ENCODE measurements at places on chromosomes 5 and 9.

DNA sequence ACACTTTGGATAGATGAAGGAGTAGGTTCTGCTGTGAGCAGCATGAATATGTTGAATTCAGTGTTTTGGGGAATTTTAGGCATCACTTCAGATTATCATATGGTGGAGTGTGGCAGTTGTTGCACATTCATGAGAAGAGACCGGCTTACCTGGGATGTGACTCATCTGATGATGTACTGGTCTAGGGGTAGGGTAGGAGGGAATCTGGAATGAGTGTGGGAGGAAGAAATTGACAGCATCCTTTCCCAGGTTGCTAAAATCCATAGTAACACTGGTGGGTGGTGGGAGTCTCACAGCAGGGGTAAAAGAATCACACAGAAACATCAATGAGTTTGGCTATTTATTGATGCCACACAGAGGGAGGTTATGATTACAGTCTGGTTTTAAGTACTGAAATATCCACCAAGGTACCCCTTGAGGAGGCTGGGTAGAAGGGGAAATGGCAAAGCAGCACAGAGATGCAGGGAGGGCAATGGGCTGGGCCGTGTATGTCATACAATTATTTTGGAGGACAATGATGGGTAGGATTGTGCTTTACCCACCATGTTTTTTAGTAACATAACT lies 82.5 kb downstream of the TARS1 start:
- no peak for DNase-seq

- DNase-seq = no peak
These were observed 264.3 kb downstream of the ARRDC3 start for GRCh38 chr5:91118796-91119195.

GRCh38 chr5:67475489-67475888 lies 278.9 kb upstream of the CD180 start:
- no peak for DNase-seq

GRCh38 chr5:154479160-154479943 lies 1.3 kb upstream of the HAND1 start:
- no peak for DNase-seq

DNA sequence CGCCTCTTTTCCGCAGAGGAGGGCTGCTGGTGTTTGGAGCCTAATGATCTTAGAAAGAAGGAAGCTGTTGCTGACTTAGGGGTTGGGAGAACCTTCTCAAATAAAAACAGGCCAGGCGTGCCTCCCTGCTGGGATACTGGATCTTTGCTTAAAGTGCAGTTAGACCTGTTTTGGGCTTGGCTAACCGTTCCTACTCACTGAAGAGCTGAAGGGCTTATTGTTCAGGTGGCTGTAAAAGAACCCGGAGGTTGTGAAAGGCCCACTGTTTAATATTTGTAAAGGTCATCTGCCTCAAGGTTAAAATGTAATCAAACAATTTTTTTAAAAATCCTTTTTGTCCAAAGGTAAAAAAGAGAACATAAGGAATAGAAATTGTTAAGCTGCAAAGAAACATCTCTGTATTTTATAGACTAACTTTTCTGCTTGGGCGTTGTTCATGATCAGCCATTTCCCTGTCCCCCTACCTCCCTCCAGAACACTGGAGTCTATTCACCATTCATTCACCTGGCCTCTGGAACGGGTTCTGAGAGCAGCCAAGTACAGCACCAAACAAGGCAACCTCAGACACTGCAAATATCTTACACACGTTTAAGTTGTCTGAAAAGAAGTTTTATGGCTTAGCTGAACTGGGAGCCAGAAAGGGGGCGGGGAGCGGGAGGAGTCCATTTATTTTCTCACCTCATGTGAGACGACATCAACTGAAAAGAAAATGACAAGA lies 18.6 kb upstream of the MTMR12 start:
- DNase-seq = no peak

DNA sequence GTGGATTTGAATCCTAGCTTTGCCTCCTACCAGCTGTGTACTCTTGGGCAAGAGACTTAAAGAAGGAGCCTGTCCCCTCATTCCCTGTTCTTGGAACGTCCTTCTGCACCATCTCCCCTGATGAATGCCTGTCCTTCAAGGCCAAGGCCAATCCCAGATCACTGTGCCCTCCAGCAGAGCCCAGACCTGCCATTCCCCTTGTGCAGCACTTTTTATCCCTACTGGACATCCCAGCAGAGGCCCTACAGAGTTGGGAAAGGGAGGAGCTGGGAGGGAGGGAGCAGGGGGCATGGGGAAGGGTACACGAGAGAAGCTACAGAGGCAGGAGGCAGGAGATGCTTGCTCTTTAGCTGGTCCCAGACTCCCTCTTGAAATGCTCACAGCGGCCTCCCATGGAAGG lies 223.9 kb downstream of the PBX3 start:
- DNase-seq = no peak

DNA sequence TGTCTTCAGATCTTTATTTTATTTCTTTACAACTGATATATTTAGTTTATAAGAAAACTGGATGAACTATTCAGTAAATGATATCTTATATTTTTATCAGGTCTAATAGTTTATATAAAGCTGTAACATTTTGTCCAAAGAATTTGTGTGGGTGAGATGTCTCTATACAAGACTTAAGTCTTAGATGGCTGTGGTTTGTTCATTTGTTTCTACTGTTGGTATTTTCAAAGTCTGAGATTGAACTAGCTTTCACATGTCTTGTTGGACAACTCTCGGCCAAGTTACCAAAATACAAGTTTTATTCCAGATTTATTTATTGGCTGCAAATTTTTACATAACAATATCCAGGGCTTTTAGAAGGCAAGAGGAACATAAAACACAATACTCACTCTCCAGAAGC lies 286.0 kb downstream of the NR2F1-AS1 start:
- no peak for DNase-seq

- DNase-seq = no peak
These were observed 848 bp downstream of the RAD50 start for GRCh38 chr5:132557478-132558172.

DNA sequence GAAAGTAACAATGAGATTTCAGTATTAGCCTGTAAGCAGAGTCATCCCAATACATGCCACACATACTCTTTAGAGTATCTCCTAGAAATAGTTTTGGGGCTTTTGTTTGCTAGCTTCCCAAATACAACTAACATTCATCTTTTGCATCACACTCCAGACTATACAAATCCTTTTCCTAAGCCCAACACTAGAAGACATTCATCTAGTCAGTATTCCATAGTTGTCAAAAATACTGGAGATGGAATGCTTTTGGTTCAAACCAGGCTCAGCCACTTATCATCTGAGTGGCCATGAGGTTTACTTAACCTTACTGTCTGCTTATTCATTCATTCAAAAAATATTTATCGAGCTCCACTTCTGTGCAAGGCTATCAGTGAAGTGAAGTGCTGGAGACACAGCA lies 205.1 kb upstream of the SGCD start:
- no peak for DNase-seq

Measured in stimulated activated CD8-positive, alpha-beta memory T cell treated with anti-CD3 and anti-CD28 coated beads, Interleukin-4, amount 100 ng/mL, for 1 hour (primary cell).